Skeletal muscle cell (primary cell): ENCODE measurements at places on chromosomes 5 and 9.

DNA sequence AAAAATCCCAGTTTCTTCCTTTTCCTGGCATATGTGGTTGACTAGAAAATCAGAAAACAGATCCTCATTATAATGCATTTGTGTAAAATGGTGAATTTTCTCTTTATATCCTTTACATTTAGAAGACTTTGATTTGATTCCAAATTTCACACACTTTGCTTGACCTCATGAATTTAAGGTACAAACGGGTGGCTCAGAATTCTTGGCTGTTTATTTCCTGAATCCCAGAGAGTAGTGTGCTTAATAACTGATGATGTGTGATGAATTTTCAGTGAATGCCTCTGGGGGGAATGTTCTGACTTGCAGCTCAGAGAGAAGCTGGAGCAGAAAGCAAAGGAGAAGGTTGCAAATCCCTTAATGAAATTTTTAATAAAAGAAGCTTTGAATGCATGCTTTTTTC, 126.8 kb downstream of the SPATA31D1 start:
- DNase-seq, result no peak

GRCh38 chr5:29462241-29462640, 1731.2 kb upstream of the CDH6 start:
- DNase-seq, result no peak

GRCh38 chr5:81854915-81855314, 104.0 kb upstream of the SSBP2 start:
- DNase-seq, result no peak

GRCh38 chr9:23044549-23044948, 597.9 kb downstream of the DMRTA1 start:
- DNase-seq, result no peak

- DNase-seq, result no peak
These were observed 22.6 kb downstream of the ABCA1 start for GRCh38 chr9:104905153-104905901.

GRCh38 chr9:32251539-32251938, 132.9 kb upstream of the ACO1 start:
- peak; percentile 3 for DNase-seq

- peak; percentile 97 for DNase-seq
These were observed 100.7 kb downstream of the SUSD1 start for GRCh38 chr9:112074250-112075008.

DNA sequence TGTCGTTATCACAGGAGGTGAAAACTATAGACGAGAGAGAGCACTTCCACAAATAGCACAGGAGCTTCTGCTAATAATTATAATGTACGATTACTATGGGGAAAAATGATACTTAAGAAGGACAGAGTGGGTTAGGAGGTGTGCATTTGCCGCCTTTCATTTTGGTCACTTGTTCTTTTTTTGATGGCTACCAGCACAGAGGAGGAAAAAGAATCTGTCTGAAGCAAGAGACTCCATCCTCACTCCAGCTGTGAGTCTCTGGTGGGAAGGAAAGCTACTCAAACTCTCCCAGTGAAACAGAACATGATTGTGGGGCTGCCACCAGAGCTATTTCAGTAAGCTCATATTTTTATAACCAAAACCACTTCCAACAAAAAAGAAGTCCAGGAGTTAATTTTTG, 270.4 kb upstream of the TMEM161B start:
- DNase-seq, result no peak

- no peak for DNase-seq
These were observed 10.5 kb upstream of the RALGDS start for GRCh38 chr9:133131506-133131905.
